ENCODE measurements at places on chromosomes 1 and 21. TPM values are rescaled to one million over a fixed set of nuclear protein-coding genes. Genes with fewer than 3 reads are reported as not detected.
A peak's percentile ranks its signal among the peaks of the same experiment; 100 is the strongest.

SPRR5 gene
- not detected for polyA plus RNA-seq

MIXL1 gene
- polyA plus RNA-seq: 0.86 TPM

ITLN2 gene
- not detected for polyA plus RNA-seq

NUAK2 gene
- polyA plus RNA-seq: 0.89 TPM

PRAMEF1 gene
- polyA plus RNA-seq: not detected

- DNase-seq: peak; percentile 52
Observed at GRCh38 chr1:21090463-21090862, 86.2 kb downstream of the EIF4G3 start.

GRCh38 chr1:231264642-231265041 lies 23.6 kb downstream of the GNPAT start:
- DNase-seq: no peak

GRCh38 chr21:32132881-32133280 lies 146.0 kb downstream of the MIS18A start:
- no peak for DNase-seq

DNA sequence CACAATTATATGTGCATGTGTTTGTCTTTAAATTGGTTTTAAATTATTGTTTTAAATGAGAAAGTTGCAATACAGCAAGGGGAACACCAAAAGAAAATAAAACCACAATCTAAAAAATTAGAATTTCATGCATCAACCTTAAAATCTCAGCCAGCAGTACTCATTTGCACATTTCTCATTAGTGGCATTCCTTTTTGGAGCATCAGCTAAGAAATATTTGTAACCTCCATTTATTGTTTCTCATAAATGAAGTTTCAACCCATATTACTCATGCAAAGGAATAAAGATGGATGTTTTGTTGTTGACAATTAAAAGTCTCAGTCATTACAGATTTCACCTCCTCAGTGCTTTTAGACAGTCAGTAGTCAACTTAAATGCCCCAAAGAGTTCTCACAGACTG lies 160.1 kb downstream of the TBX15 start:
- no peak for DNase-seq

DNA sequence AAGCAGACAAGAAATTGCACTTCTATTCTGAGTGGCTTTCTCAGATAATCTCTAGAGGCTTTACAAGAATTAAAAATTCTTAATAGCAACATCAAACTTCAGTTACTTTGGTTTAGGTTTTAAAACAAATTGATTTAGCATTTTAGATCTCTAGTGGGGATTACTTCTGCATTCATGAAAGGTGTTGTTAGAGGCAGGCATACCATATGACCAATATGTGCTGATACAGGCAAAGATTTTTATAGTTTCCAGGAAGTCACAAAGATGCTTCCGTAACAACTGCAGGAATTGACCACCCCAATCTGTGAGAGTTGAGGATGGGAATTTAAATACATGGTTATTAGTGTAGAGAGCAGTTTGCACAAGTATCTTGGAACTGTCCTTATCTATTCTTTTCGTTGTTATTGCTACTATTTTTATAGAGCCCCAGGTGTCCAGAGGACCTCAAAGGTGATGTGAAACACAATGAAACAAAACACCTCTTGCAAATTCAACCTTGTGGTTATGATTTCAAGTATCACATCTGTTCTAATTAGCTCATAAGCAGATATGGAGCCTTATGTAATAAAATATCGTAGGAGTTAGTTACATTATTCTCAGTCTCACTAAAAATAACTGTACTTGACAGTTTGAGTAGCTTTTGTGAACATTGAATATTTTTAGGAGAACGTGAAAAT lies 512.7 kb upstream of the ADGRL4 start:
- no peak for DNase-seq

DNA sequence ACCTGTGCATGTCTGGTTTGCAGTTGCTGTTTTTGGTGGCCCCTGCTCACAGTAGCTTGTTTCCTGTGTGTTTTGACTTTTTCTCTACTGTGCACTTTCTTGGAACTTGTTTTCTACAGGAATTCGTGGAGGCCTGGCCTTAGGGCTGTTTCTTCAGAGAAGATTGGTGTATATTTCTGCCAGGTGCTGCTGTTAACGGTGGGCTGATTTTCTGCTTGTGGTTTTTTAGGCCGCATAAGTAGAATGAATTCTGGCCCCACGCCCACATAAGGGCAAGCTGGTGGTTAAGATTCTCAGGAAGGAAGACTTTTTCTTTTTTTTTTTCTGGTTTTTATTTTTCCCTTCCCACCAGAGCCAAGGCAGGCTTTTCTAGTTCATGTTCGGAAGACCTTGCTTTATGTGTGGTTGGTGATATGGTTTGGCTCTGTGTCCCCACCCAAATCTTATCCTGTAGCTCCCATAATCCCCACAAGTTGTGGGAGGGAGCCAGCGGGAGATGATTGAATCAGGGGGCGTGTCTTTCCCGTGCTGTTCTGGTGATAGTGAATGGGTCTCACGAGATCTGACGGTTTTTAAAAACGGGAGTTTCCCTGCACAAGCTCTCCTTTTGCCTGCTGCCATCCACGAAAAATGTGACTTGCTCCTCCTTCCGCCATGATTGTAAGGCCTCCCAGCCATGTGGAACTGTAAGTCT lies 71.5 kb upstream of the DISP3 start:
- no peak for DNase-seq

DNA sequence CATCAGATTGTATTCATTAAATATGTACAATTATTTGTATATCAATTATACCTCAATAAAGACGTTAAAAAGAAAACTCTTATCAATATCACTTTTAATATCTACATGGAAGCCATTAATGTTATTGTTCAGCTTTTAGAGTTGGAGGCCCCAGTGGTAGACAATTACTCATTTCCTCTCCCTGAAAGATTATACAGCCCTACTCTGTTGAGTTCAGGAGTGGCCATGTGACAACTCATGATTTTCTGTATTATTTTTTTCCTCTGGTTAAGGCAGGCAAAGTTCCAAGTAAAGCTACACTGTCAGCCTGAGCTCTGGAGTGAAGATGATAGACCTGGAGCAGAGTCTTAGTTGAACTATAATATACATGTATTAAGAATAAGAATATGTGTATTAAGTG lies 247.9 kb upstream of the B3GALT2 start:
- no peak for DNase-seq

DNA sequence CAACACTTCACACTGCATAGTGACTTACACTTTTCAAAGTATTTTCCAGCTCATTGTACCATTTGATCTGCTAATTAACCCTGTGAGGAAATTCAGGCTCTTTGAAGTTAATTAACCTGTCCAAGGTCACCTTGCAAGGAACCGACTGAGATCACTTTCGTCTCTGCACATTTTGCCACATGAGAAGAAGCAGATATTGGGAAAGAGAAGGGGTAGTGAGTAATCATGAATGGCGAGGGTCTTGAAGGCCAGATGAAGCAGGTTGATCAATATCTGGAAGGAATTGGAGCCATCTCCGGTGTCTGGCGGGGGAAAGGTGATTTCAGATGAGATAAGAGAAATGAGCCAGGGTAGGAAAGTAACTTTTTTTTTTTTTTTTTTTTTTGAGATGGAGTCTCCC lies 3.4 kb downstream of the APOA2 start:
- DNase-seq: no peak

GRCh38 chr1:192968323-192968722 lies 90.8 kb downstream of the UCHL5 start:
- no peak for DNase-seq

- DNase-seq: no peak
Observed at GRCh38 chr1:43625063-43625780, 24.7 kb upstream of the KDM4A start.

DNA sequence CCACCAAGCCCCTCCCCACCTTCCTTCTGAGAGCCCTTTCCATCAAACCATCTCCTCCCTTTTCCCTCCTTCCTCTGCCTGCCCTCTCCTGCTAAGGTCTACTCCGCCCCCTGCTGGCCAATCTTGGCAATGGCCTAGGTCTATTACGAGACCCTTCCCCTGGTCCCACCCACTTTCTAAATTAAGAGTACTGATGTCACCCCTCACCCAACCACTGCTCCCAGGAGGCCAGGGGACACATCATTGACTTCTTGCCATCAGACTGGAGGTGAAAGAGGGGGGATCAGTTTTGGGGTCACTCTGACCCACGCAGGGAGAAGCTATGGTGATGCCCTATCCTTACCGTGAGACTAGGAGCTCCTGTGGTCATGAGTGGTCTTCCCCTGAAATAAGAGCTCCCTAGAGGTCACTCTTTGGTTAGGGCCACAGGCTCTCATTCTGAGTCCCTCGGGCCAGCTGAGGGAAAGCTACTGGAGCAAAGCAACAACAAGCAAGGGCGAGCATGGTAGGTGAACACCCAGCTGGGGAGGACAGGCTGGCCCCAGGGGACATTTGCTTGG lies 34.6 kb upstream of the S100A7 start:
- DNase-seq: peak; percentile 80

DNA sequence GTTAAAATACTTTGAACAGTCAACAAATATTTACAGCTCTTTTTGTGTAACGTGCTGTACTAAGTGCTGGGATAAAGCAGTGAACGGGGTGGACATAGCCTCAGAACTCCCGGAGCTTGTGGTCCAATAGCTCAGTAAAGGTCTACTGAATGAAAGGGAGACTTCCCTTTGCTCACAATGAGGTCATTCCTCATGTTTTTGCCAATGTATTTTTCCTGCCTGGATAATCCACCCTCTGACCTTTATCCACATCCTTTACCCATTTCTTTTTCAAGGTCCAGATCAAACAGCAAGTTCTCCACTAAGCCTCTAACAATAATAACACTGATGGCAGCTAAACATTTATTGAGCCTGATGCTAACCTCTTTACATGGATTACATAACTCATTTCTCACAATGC lies 55.9 kb downstream of the LEPR start:
- DNase-seq: no peak

DNA sequence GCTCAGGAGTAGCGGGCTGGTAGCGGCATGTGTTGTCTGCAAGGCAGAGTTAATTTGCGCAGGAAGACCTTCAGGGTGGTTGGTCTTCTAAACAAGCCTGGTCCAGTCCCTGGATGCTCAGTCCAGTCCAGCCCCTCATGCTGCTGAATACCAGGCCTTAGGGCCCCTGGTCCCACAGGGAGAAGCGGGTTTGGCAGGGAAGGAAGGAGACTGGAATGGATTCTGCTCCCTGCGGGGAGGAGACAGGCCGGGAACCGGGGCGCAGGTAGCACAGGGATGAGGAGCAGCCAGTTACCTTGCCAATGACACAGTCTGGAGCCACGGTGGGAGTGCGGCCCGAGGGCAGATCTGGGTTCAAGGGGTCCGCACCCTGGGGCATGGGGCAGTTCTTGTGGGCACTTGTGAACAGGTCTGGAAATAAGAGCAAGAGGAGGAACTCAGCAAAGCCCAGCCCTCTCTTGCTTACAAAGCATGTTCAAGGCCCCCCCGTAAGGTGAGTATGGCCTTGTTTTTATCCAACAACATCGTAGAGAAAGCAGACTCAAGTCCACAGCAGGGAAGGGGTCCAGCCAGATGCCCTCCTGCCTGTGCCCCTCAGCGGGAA lies 10.1 kb downstream of the FAM131C start:
- DNase-seq: no peak

GRCh38 chr1:12144236-12144635 lies 22.6 kb upstream of the TNFRSF1B start:
- DNase-seq: no peak

DNA sequence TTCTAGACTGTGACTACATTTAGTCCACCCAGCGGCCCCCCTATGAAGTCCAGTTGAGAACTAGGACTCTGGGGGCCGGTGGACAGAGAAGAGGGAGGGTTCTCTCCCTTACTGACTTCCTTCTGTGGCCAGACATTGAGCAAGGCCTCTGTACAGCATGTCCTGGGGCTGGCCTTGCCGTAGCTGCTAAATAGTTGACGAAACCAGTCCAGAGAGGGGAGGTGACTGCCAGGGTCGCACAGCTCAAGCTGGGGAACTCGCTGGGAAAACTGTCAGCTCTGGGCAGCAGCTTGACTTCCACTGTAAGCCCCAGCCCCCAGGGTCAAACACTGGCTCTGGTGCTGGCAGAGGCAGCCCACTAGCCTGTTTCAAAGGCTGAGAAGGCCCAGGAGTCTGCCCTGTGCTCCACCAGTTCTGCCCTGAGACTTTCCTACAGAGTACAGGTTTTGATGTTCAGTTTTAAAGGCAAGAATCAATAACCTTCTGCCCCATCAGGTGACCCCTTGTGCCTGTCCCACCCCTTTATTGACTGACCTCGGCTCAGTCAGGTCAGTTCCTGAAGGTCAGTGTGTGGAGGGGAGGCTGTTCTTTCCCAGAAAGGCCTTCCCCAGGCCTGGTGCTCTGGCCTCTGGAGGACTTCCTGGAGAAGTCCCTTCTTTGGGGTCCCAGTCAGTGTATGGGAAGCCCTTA lies 14.1 kb downstream of the PCSK9 start:
- no peak for DNase-seq

DNA sequence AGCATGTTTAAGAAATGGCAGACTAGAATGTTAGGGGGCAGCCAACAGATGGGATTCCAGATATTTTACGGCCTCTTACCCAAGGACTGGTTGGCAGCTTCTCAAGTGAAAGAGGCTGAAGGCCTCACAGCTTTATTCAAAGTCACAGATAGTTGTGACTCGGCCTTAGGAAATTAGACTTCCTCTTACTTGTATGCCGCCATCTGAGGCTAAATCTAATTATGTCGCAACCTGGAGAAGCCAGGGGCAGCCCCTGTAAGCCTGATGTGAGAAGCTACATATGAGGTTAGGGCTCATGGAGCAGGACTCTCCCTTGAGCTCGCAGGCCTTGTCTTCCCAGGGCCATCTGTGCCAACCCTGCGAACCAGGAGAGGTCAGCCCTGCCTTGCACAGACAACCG lies 352.5 kb downstream of the HHAT start:
- DNase-seq: no peak

DNA sequence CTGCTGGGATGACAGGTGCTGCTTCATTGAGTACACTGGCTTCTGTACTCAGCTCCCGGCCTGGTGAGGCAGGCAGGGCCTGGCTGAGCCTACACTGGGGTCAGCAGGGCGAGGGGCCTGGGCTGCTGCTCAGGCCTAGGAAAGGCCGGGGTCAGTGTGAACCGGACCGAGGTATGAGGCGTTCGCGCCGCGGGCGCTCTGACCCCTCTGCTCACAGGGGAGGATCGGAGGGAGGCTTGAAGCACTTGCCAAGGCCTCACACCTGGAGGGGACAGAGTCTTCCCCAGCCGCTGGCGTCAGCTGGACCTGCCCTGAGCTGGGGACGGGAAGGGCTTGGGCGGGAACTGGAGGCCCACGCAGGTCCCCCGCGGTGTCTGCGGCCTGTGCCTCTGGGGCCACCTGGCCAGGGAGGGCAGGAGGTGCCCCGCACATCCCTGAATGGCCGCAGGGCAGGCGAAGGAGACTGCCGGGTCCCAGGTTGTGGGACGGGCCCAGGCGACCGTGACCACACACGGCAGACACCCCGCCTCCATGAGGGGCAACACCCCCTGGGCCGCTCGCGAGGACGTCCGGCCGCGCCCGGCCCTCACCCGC lies 466 bp downstream of the PEX10 start:
- DNase-seq: peak; percentile 49

DNA sequence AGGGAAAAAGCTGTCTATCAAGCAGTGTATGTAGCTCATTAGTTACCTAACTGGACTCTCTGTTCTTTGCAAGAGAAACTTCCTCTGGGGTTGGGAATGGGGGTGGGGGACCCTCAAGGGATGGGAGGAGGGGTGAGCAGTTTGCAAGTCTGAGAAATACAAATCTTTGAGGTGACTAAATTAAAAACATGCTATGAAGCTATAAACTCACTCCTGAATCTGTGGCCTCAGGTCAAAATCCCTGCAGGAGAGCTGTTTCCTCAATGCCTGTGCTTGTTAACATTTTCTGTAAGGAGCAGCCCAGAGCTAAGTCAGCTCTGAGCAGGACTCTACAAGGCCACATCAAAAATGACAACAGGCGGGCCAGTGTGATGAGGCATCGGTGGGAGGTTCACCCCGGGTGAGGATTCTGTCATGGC lies 32.8 kb upstream of the PTPRC start:
- DNase-seq: no peak

Data from muscle of leg (tissue), 16 donors.